ENCODE measurements at places on chromosomes 1 and 21.
A peak's percentile ranks its signal among the peaks of the same experiment; 100 is the strongest.

- no peak for DNase-seq
Measured at GRCh38 chr1:119565131-119565772, 58.2 kb downstream of the HSD3B1 start.

- no peak for DNase-seq
Measured at GRCh38 chr1:244006961-244007360, 44.1 kb upstream of the ZBTB18 start.

DNA sequence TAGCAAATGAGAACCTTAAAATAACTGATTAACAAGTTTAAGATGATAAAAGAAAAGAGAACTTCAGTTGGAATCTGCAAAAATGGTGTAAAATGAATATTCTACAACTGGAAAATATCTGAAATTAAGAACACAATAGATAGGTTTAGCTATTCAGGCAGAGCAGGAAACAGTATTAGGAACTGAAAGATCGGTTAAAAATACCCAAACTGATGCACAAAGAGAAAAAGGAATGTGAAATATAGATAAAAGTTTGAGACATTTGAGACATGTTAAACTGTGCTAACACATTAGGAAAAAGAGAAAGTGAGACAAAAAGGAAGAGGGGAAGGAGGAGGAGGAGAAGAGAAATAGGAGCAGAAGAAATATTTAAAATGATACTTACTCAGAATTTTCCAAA lies 12.1 kb downstream of the CD55 start:
- no peak for DNase-seq

- DNase-seq = no peak
Measured at GRCh38 chr21:14239281-14239680, 23.3 kb downstream of the RBM11 start.

DNA sequence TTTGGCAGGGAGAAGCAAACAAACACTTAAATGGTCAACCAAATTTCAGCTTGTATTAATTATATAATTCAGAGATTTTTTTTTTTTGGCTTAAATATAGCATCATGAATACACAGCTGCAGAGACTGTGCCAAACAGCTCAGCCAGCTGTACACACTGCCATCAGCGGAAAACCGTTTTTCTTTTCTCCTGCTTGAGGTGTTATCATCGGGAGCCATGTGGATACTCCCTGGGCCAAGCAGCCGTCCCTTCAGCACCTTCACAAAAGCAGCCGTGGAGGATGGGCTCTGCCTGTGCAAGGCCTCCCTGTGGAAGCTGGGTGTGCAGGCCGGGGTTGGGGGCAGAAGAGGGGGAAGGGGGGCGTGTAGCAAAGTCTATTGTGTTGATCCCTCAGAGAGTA lies 85.0 kb downstream of the NUF2 start:
- DNase-seq = no peak

GRCh38 chr1:198713081-198713480 lies 74.2 kb downstream of the PTPRC start:
- no peak for DNase-seq

- DNase-seq = no peak
Measured at GRCh38 chr1:103945774-103946173, 196.1 kb downstream of the AMY1C start.

DNA sequence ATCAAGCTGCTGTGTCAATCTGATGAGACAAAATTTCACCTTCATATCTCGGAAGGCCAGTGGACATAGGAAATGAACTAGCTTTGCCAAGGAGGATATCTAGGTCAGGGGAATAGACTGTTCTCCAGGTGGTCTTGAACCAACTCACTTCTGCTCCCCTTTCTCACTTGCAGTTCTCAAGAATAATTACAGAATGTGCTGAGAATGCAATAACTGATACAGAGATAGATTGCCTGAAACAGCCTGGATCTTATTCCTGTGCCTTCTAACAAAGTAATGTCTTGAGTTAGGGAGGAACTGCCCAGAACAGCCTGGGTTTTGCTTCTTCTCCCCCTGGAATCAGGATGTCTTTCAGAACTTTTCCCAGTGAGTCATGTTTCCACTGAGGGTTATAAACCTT lies 636.7 kb downstream of the KCNT2 start:
- no peak for DNase-seq

- DNase-seq = no peak
Measured at GRCh38 chr1:180309338-180309737, 79.3 kb downstream of the LHX4 start.

- DNase-seq = no peak
Measured at GRCh38 chr1:225684741-225685140, 31.8 kb upstream of the ENAH start.

DNA sequence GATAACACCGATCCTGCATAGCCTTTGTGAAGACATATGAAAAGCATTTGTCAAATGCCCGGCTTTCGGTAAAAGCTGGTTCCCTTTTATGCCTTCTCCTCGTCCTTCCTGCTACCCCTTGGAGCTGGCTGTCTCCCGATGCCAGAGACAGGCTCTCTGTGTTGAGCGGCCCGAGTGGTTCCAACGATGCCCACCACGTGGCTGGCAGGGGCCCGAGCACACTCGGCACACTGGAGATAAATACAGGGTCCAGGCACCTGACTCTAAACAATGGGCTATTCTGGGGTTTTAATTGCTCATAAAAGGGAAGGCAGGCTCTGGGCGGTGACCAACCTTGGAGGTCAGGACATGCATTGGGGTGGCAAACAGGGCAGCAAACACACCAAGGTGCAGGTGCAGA lies 207.1 kb downstream of the HIVEP3 start:
- no peak for DNase-seq

DNA sequence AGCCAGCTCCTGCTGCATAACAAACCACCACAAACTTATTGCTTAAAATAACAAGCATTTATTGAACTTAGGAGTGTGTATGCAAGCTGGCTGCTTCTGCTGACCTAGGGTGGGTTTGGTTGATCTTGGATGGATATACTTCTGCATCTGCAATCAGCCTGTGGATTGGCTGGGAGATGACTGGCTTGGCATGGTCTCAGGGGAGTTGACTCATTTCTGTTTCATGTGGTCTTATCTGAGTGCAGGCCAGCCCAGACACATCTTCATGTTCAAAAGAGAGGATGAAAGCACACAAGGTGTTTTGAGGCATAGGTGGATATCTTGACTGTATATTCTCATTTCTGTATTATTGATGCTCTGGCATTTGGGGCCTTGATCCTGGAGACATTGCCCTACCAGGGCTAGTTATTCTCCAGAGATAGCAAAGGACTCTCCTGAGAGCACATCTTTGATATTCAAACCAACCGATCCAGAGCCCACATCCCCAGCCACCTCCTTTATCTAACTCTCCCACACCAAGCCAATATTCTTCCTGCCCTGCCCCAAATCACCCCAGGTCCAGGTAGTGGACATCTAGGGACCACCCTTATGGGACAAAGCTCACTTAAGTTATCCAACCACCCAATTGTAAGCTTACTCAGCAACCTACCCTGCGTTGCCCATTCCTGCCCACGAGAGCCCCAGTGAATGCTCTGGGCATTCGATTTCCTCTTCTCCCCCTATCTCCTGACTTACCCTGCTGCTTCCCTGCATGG lies 350.8 kb downstream of the PTPRU start:
- no peak for DNase-seq

DNA sequence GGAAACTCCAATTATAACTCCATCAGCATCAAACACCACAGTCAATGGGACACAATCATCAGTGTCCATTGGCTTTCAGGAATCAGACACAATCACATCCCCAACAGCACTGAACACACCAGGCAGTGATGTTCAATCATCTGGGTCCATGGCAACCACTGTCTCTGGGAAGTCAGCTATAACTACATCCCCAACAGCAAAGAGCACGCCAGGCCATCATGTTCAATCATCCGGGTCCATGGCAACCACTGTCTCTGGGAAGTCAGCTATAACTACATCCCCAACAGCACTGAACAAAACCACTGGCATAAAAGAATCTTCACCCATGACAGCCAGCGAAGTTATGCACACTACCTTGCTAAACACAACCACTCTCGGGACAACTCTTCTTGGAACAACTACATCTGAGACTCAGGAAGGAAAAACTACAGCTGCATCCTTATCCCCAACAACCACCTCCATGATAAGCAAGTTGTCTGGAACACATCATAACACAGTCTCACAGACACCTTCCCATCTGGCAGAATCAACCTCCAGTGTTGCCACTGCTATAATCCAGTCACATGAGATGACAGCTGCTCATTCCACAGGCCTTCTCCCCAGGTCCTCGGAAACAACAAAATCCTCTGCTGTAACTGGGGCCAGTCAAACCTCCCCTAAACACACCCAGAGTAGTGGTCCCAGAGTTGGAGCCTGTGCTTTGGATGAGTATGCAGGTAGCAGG lies 19.9 kb downstream of the CATSPER4 start:
- DNase-seq = no peak

DNA sequence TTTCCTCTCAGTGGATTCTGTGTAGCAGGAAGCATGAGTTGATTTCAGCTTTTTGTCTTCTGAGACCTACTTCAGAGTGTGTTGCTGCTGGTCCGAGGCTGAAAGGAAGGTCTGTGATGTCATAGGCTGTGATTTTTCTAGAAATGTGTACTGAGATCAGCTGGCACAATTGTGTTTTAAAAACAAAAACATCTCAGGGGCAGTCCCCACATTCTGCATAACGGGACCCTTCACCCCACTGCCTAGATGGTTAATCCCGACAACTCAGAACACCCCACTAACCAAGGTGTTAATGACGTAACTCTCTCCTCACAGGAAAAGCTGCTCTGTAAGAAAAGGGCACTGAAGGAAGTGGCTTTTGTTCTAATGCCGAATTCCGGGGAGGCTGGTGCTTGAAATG lies 59.8 kb upstream of the PPP2R5A start:
- peak; percentile 25 for DNase-seq

- DNase-seq = no peak
Measured at GRCh38 chr1:29391362-29391880, 155.1 kb downstream of the PTPRU start.

GRCh38 chr1:7403265-7404045 lies 367.6 kb upstream of the VAMP3 start:
- no peak for DNase-seq

DNA sequence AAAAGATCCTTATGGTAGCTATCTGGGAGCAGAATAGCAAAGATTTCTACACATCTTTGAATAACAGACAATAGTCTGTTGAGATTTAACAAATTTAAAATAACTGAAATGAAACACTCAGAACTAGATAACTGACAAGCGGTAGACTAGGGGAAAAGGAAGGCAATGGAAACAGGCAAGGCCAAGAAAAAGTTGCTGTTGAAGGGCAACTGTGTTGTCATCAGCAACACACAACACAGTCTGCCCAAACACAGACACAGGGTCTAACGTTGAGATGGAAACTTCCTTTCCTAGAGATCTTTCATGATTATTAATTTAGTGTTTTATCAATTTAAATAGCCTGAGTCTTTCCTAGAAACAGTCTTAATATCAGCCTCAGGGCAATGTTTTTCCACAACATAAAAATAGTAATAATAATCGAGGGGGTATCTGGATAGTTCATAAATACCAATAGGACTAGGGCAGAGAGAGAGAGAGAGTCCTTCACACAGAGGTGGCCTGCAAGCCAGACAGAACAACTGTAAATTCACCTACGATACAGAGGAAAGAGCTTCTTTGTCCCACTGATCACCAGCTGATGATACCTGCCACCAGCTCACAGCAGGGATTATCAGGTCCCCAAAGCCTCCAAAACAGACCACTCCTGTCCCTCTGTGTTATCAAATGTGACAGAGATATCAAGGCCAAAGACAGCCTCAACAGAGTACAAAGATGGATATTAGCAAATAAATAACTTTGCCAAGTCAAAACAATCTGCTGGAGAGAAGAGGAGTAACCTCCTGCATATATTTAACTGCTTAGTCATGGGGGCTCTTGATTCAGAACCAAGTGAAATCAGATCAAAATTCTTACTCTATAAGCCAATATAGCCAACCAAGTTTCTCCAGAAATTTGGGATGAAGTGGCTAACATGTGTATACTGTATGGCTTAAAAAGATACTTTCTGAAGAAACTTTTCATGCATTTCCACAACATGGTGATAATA lies 245.3 kb downstream of the SLC45A1 start:
- DNase-seq = no peak

DNA sequence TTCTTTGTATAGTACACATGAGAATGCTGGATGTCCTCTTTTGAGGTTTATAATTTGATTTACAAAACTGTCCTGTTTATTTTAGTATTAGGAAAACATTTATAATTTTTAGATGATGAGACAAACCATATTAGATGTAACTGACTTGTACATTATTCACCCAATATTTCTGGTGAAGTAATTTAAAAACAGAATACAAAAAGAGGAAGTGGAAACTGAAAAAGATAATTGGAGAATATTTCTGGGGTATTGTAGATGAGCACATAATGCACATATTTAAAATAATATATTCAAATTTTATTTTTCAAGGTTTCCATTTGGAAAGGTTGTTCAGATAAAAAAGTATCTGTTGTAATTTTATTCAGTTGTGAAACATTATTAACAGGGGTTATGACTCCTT lies 40.7 kb downstream of the XPR1 start:
- no peak for DNase-seq

DNA sequence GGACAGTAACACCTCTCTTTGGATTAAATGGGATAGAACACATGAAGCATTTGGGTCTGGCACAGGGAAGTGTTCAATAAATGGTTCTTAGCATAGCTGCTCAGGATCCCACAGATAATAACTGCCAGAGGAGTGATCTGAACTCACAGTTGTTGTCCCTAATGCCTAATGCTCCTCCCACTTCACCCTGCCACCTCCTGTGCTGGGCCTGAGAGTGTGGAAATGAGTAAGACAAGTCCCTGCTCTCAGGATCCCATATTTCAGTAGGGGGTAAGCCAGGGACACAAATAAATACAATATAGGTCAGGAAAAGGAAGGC lies 19.9 kb upstream of the FOXO6 start:
- DNase-seq = no peak

GRCh38 chr1:15028102-15028501 lies 125.4 kb upstream of the TMEM51 start:
- no peak for DNase-seq

DNA sequence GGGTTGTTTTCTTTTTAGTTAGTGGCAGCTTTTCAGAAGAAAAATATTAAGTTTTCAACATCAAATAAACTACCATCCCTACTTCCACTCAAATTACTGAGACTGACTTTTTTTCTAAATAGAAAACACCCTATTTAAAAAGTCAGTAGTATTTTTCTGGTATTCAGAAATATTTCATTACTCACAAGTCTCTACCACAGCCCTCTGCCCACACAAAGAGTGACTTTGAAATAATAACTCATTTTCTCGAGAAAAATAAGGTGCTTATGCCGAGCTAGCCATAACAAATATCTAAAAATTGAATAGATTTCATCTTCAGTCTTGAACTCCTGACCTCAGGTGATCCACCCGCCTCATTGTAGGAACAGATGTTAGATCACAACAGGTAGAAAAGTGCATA lies 41.8 kb upstream of the USP25 start:
- no peak for DNase-seq
